ENCODE measurements at places on chromosomes 13 and 19.

GRCh38 chr19:55442372-55442961 is 633 bp downstream of the SHISA7 start:
- DNase-seq: no peak

DNA sequence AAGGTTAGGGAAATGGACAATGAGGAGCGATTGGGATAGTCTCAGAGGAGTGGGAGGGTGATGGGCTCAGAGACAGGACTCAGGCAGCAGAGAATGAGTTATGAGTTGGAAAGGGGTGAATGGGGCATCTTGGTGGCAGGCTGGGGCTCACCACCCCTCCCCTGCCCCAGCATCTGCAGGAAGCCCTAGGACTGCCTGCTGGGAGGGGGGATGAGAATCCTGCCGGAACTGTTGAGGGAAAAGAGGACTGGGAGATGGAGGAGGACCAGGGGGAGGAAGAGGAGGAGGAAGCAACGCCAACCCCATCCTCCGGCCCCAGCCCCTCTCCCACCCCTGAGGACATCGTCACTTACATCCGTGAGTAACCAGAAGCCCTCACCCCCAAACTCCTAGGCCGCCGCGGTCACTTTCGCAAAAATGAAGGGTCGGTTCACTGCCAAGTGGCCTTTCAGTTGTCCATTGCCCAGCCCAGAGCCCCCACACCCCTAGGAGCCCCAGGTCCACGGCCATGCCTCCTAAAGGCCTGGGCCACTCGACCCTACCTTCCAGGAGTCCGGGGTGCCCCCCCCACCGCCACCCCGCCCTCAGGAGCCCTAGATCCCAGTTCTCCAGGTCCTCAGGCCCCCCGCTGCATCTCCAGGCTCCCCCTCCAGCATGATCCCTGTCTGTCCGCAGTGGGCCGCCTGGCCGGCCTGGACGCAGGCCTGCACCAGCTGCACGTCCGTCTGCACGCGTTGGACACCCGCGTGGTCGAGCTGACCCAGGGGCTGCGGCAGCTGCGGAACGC is 764 bp downstream of the CLEC11A start:
- DNase-seq: peak; percentile 45

DNA sequence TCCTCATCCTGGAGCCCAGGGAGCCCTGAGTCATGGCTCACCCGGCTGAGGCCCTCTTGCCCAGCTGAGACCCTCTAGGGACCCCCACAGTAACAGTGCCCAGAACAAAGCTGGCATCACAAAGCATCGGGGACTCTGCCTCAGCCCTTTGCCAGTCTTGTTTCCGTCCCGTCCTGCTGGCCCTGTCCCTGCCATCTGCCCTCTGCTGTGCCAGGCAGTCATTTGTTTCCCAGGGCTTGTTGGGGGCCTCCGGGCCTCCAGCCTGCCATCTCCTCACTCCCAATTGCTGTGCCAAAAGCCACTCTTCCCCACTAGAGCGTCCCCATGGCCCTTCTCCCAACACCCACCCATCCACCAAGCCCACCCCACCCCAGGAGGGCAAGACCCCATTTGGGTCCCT is 64.2 kb downstream of the SMARCA4 start:
- DNase-seq: no peak

DNA sequence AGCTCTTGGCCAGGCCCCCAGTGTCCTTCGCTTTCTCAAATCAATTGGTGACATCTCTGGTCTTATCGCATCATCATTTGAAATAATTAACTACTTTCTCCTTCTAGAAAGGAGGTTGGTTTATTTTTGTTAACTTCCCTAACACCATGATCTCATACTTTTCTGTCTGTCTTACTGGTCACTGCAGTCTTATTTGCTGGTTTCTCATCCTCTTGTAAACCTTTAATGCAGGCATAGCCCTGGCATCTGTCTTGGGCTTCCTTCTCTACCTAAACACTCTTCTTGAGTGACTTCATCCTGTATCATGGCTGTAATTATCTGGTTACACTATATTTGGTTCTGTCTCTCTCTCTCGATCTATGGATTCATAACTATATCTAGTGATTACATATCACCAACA is 152.8 kb downstream of the CYSLTR2 start:
- DNase-seq: no peak

- DNase-seq: peak; percentile 100
These were observed 67.1 kb downstream of the RASA3 start for GRCh38 chr13:114065141-114065925.

GRCh38 chr19:35901055-35901644 is 810 bp upstream of the NFKBID start:
- peak; percentile 76 for DNase-seq

GRCh38 chr13:21022056-21022979 is 39.1 kb downstream of the LATS2 start:
- no peak for DNase-seq

DNA sequence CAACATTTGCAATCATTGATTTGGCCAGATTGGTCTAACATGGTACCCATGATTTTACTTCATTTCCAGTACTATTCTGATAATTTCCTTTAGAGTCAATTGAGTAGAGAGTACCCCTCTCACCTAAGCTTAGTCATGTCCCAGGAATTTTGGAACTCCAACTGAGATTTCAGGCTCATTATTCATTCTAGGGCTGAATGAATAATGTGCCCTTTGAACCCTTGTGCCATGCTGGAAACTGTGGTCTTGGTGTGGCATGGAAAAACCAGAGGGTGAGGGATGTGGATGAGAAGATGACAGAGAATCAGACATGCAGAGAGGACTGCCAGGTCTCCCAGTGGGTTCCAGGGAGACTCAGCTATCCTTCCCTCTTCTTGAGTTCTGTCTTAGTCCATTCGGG is 30.2 kb downstream of the ITM2B start:
- no peak for DNase-seq

DNA sequence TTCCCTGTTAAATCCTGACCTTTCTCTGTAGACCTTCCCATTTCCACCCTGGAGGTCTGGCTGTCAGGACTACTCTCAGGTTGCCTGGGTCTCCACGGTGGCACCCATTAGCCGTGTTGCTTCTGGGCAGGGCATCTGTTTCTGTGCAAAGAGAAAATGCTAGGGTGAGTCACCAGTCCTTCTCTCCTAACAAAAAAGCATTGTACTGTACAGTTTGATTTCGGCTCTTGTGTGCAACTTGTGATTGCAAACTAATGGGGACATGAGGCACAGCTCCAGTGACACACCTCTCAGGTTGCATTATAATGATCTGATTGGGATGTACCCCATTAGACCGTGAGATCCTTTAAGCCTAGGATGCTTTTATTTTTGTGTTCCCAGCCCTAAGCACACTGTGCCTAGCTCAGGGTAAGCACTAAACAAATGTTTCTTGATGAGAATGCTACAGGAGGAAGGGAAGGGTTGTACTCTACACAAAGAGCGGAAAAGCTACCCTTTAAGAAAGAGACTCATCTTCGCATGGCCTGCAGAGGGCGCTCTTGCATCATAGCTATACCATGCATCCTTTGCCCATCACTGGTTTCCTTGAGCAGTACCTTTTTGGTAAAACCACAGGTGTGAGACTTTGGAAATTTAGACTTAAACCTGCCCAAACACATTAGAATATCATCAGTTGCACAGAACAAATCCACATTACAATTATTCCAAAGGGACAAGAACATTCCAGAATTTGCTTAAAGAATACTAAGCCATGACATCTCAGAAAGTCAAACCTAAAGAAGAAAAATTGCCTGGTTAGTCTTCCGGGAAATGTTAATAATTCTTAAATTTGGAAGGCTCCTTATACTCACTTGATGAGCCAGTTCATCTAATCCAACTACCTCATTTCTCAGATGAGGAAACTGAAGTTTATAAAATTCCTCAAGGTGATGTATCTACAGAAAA is 20.3 kb upstream of the TRIM13 start:
- DNase-seq: peak; percentile 84

DNA sequence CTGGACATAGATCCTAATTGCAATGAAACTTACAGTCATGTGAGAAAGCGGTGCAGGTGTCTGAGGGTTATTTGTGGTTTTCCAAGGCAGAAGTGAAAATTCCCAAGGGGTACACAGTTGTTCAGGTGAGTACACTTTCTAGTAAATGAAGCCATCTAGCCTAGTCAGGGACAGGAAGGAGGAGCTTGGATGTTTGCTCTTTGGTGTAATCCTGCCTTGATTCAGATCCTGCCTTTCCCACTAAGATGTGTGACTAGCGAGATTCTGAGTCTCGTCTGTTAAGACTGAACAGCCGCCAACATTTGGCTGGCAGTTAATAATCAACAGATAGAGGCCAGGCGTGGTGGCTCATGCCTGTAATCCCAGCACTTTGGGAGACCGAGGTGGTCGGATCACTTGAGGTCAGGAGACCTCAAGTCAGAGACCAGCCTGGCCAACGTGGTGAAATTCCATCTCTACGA is 2.5 kb downstream of the RPS9 start:
- no peak for DNase-seq

- DNase-seq: no peak
These were observed 26.9 kb downstream of the GGACT start for GRCh38 chr13:100561599-100562204.

GRCh38 chr19:28603453-28603852 is 609.5 kb downstream of the UQCRFS1 start:
- DNase-seq: no peak

DNA sequence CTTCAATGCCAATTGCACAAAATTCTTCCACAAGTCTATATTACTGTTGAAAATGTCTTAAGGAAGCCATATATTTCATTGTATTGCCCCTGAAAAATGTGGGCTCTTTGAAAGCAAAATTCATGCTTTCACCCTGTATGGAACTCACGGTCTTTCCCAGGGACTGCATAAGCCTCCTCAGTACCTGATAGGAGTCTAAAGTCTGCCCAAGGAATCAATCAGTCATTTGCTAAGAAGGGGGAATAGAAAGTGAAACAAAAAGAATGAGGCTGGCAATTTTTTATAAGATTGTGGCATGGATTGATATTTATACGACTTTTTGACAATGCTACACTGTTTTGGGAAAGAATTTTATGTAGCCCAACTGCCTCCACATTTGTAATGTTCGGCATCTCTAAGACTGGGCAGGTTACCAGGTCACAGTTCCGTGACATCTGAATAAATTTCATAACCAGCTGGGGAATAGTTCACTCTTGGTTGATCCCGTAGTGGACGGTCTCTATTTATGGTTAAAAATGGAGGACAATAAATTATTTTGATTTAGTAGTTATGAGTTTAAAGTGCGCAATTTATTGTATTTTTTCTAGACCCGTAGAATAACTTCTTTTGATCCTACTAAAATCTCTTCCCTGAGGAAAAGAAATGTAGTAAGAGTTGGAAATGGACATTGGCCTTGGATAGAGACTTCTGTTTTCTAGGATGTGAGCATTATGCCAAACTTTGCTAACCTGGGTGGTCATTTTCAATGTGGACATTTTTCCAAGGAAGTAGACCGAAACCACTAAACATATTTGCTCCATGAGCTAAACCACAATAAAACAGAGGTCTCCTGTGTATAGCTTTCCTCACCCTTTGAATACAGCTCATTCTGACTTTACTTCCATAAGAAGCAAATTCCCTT is 1585.4 kb downstream of the EFNB2 start:
- peak; percentile 68 for DNase-seq

- peak; percentile 72 for DNase-seq
These were observed 990 bp downstream of the LMTK3 start for GRCh38 chr19:48510421-48511268.

DNA sequence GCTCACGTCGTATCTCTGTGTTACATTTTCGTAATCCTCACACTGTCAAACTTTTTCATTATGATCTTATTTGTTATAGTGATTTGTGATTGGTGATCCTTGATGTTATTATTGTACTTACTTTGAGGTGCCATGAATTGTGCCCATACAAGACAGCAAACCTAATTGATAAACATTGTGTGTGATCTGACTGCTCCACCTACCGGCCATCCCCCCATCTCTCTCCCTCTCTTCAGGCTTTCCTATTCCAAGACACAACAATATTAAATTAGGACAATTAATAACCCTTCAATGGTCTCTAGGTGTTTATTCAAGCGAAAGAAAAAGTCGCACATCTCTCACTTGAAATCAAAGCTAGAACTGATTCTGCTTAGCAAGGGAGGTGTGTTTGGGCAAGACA is 349.3 kb downstream of the RBM26 start:
- DNase-seq: no peak

DNA sequence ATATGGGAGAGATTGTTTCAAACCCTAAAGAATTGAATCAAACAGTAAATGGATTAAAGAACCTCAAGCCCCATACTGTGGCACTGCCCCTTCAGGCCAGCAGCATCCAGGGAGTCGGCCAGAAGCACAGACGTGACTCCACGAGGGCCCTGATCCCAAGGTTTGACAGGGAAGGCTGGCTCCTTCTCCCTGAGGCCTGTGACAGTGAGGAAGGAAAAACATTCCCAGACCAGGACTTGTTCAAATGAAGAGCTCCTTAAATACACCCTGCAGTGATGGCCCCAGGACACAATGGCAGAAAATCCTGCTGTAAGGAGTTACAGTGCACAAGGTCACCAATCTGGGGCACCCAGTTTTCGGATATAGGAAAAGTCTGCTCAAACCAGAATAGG is 91.0 kb downstream of the COL4A1 start:
- DNase-seq: no peak

DNA sequence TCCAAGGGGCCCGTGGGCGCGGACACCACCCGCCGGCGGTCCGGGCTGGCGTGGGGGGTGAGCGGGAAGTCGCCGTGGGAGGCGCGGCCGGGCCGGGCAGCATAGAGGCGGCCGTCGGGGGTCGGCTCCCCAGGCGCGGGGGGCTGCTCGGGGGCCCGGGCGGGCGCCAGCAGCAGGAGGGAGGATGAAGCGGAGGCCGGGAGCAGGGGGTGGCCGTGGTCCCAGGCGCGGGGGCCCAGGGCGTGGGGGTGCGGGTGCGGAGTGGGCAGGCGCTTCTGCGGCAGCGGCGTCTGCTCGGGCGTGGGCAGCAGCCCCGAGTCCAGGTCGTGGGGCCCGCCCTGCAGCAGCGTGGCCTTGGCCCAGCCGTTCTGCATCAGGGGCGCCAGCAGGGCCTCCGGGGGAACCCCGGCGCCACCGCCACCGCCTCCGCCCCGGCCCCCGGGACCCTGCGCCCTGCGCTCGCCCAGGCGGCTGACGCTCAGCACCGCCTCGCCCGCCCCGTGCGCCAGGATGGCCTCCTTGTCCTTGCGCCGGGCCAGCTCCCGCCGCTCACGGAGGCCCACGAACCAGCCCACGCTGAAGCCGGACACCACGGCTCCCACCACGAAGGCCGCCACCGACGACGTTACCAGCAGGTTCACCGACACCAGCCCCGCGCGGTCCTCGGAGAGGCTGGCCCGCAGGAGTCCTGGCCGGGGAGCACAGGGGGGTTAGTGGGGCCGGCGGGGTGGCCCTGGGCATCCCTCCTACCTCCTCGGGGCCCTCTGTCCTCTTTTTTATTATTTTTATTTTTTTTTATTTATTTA is 4.2 kb upstream of the LRG1 start:
- no peak for DNase-seq

DNA sequence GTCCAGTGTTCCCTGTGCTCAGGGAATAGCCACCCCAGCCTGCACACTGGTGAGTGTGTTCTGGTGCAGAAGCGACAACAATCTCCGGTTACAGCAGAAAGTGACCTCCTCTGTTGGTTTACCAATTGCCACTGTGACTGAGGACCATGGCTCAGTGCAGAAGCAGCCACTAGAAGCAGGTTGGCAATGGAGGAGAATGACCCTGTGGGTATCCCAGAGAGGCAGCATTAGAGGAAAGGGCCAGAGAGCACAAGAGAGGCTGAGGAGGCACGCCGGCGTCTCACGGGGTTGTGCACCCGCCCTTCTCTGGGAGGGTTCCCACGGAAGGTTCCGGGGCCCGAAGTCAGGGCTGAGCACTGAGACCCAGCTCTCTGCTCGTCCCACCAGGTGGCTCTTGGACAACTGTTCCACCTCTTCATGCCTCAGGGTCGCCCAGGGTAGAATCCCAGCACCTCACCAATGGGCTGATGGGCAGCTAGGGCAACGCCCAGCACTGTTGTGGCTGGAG is 14.0 kb downstream of the PROZ start:
- DNase-seq: no peak

Data from foreskin fibroblast (primary cell).